ENCODE measurements at places on chromosomes 13 and 19.

GRCh38 chr19:50300051-50300450 is 29.1 kb downstream of the KCNC3 start:
- no peak for DNase-seq

DNA sequence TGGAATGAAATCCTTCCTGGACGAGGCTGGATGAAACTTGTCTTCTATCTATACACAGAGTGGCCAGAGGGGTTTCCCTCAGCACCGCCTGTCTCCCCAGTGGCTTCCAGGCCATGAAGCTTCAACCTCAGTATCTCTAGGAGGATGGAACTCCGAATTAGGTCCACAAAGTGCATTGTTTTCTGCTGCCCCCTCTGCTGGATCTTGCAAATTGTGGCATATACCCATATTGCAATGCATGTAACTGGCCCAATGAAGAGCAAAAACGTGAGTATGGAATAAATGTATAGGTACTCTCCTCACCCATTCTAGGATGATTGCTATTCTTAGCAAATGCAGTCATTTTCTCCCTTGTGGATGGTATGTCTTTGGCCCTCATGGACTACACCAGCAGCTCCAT is 14.7 kb upstream of the LILRB4 start:
- DNase-seq: no peak

- no peak for DNase-seq
Observed at GRCh38 chr13:48563626-48564025, 30.7 kb upstream of the RCBTB2 start.

DNA sequence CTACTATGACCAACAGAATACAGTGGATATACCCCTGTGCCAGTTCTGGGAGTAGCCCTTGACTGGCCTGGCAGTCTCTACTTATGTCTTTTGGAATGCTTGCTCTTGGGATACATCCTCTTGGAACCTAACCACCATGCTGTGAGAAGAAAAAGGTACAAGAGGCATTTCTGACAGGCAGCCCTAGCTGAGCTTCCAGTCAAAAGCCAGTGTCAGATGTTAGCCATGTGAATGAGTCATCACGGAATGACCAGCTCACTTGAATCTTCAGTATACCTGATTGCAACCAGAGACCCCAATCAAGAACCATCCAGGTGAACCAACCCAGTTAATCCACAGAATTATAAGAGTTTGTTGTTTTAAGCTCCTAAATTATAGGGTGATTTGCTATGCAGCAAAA is 4.1 kb downstream of the CCDC169 start:
- DNase-seq: no peak

DNA sequence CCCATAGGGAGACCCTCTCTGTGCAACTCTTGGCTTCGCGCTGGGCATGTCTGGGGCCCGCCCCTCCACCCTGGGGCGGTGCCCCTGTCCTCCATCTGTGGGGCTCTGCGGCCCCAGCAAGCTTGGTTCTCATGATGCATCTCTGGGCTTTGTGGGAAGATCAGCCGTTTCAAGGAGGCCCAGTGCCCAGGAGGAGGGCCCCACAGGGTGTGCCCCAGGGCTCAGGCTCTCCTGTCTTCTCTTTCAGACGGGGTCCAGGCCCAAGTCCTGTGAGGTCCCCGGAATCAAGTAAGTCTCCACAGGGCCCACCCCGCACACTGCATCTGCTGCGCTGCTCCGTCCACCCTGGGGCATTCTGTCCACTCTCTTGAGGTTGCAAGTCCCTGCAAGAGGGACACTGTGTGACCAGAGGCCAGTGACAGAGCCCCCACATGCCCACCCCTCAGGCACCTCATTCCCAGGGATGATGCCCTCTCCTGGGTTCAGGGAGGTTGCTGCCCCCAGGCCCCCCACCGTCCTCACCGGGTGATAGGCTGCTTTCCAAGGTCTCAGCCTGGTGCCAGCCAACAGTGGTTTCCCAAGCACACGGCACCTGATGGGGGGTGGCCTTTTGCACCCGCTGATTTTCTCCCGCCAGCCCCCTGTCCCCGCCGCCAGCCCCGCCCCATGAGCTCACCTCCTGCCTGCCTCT is 31.7 kb downstream of the COMP start:
- no peak for DNase-seq

DNA sequence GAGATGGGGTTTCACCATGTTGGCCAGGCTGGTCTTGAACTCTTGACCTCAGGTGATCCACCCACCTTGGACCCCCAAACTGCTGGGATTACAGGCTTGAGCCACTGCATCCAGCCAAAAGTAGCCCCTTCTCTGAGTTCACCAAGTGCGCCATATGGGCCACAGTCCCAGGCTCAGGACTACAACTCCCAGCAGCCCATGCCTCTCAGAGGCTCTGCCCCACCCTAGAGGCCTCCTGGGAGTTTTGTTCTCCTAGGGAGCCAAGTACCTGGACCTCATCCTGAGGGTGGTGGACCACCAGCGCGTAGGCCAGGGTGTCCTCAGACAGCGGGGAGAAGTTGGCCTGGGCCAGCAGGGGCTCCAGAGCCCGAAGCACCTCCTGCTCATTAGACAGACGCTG is 18.8 kb downstream of the TMEM143 start:
- DNase-seq: no peak

DNA sequence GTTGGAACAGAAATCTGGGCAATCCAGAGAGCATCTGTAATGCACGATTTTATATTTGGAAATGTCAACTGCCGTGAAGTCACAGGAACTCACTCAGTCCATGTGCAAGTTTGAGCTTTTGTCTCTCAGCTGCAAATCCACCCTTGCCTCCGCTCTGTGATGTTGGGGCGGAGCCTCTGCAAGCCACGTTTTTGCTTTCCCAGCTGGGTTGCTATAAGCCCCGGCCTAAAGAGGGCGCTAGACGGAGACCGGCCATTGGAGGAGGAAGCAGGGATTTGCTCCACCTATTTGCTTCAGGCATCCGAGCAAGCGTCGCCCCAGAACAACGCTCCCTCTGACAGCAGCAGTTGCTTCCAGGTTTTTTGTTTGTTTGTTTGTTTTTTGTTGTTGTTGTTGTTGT is 56.2 kb downstream of the TRPM4 start:
- DNase-seq: no peak

DNA sequence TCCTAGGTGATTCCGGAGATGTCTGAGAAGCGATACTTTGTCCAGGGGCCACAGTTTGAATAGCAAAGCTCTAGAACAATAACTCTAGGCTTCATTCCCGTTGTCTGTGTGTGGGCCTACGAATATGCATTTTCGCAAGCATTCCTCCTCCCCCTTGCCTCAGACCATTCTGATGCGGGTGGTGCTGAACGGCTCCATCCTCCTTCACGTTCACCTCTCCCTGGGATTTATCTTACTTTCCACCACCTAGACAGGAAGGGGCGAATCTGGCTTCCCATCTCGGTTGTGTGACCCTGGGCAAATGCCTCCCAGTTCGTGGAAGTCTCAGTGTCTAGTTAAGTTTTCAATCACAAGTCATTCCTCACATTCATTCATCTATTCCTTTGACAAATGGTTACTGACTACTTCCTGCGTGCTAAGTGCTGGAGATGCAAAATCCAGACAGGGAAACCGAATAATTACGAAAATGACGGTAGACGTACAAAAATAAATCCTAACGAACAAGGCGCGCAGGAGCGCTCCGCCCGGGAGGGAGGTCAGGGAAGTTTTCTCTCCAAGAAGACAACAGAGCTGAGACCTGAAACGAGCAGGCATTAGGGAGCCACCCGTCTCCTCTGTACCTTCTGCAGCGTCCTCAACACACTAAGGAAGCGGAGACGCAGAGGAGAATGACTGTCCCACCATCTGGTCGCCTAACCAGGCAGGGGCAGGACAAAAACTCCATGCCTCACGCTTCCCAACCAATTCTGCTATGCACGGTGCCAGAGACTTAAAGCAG is 1.3 kb upstream of the CNOT3 start:
- no peak for DNase-seq

DNA sequence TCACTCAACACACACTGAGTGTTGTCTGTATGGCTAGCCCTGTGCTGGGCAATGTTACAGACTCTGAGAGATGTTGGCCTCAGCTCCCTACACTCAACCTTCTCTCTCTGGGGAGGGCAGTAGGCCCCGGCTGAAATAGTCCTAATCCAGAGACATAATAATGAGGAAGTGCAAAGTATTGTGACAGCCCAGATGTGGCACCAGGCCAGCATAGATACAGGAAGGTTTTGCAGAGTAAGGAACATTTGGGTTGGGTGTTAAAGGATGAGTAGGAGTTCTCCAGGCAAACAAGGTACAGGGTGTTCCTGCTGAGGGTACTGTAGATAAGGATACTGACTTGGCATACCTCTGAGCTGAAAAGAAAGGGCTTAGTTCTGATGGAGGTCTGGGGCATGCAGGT is 2.4 kb downstream of the LIN7B start:
- DNase-seq: no peak

DNA sequence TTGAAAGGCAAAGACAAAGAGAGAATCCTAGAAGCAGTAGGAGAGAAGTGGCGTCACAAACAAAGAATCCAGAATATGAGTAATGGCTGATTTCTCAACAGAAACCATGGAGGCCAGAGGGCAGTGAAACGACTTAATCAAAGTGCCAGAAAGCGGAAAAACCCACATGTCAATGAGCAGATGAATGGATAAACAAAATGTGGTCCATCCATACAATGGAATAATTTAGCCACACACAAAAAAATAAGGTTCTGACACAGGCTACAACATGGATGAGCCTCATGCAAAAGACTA is 52.2 kb upstream of the RANBP3 start:
- DNase-seq: no peak

DNA sequence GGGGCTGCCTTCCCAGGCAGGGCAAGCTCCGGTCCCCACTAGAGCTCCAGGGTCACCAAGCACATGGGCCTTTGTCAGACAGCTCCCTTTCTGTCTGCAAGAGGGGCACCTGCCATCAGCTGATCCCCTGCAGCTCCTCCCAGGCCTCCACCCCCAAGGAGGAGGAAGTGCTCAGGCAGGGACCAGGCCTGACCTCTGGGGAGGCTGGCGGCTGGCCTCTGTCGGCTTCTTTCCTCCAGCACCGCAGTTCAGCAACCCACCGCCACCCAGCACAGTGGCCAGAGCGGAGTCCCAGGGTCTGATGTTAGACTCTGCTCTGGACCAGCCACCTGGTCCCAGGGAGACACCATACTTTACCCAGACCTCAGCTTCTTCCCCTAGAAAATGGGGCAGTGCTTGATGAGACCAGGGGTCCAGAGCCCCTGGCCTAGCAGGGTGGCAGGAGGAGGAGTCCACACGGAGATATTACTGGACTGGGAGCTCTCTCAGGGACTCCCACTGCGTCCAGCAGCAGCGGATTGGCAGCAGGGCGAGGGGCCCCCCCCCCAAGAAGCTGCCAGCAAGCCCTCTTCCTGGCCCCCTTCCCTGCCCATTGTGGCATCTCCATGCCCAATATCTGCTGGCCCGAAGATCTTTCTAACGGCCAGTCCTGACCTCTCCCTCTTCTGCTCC is 24.1 kb downstream of the NKPD1 start:
- no peak for DNase-seq

- DNase-seq: no peak
Observed at GRCh38 chr13:99353836-99354235, 46.6 kb upstream of the GPR183 start.

GRCh38 chr13:94181461-94182107 is 297.9 kb downstream of the DCT start:
- DNase-seq: no peak

DNA sequence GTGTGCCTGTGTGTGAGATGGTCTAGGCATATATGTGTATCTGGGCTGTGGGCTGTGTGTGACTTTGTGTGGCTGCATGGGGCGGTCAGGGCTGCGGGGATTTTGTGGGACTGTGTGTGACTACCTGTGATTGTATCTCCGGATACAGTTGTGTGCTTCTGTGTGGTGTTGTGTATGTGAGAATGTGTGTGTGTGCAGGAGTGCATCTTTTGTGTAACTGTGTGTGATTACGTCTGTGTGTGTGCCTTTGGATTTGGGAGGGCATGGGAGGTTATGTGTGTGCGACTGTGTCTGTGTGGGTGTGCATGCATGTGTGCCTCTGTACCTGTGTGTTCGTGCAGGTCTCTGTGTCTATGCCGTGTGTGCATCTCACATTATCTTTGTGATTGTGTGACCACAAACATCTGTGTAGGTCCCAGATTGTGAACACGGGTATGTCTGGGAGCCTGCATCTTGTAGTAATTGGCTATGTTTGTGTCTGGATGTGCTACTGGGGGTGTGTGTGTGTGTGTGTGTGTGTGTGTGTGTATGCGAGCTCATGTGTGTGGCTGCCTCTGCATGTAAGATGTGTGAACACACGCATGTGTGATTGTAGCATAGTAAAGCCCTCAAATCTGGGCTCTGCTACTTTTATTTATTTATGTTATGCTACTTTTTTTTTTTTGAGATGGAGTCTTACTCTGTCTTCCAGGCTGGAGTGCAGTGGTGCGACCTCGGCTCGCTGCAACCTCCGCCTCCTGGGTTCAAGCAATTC is 7.6 kb downstream of the EHD2 start:
- DNase-seq: no peak

GRCh38 chr13:92833071-92833470 is 393.5 kb upstream of the GPC6 start:
- DNase-seq: no peak
